ENCODE measurements at places on chromosomes 2 and 18.

GRCh38 chr2:36351736-36352349, 3.7 kb upstream of the CRIM1 start:
- no peak for DNase-seq

GRCh38 chr2:98242003-98242402, 104.3 kb upstream of the CNGA3 start:
- DNase-seq: no peak

DNA sequence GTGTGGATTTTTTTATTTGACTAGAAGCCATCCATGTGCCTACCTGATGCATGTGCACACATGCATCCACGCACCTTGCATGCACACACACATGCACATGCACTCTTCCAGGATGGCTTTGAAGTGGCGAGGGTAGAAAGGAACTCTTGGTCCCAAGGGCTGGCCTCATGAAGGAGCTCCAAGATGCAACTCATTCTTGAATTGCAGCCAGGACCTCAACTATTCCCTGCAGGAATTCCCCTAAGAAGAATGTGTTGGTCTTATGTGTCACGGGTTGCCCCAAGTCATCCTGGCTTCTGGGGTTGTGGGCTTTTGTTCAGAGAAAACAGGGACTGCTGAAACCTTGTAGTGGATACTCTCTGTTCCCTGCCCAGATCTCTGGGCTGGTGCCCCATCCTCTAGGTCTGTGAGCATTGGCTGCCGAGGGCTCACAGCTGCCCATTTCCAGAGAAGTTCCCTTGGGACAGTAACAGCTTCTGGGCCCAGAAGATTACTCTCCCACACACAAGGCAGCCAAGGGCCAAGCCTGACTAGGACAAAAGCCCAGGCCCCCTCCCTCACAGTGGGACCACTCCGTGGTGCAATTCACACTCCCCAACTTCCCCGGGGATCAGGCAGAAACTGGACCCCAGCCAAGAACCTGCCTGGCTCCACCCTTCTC, 137.6 kb downstream of the COPS8 start:
- DNase-seq: no peak

GRCh38 chr2:239106314-239106908, 258.5 kb downstream of the TWIST2 start:
- no peak for DNase-seq

- no peak for DNase-seq
Observed at GRCh38 chr2:112912403-112912802, 1.4 kb downstream of the IL37 start.

DNA sequence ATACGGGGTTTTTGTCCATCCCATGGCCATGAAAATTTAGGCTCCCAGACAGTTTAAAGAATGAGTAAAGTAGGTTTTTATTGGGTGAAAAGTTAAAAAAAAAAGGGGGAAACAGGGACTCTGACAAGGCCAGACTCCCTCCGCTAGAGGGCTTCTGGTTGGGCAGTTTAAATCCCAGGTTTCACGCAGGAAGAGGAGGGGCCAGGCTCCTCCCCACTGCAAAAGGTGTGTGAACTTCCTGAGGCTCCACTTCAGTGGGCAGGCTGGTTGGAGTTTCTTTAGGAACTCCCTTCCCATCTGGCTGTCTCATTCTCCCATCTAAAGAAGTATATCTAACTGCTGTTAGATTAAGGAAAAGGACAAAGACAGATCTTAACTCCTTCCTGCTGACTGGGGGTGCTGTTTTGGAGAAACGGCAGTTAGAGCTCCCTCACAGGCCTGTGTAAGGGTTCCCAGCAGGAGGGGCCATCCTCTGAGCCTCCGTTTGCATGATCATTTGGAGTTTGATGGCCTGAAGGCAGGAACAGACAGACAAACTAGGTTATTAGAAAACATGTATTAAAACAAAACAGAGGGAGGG, 1160.7 kb downstream of the CNTNAP5 start:
- no peak for DNase-seq

- no peak for DNase-seq
Observed at GRCh38 chr2:54406031-54406430, 50.1 kb upstream of the SPTBN1 start.

GRCh38 chr2:125313806-125314205, 1288.7 kb downstream of the CNTNAP5 start:
- DNase-seq: no peak

DNA sequence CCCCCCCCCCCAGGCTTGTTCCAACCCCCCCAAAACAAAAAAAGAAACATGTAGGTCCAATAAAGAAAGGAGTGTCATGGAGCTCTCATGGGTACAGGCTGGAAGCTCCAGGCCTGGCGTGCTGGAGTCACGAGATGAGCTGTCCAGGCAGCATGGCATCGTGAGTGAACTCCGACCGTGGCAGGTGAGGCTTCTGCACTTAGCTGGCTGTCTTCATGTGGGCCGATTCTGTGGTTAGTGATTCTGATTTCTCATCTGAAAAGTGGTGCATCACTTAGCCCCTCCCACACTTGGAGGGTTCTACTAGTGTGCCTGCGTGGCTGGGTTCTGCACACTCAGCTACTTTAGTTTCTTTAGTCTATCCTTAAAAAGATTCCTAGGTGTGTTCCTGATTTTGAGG, 126.4 kb upstream of the MGAT5 start:
- no peak for DNase-seq

DNA sequence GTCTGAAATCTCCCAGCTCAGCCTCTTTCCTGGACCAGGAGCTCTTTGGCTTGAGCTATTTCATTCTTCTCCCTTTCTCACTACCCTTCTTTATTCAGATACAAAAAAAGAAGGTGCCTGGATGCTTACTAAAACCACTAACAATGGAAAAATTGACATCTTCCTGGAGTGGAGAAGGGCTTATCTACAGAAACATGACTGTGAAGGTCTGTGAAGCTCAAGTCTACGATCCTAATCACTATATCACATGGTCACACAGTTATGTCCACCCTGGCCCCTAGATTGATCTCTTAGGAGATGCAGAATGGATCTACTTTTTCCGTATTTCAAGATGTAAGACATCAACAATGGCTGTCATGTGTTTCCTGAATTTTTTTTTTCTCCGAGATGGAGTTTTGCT, 5.7 kb upstream of the KRCC1 start:
- no peak for DNase-seq

- DNase-seq: no peak
Observed at GRCh38 chr2:188117706-188118105, 174.0 kb upstream of the GULP1 start.

DNA sequence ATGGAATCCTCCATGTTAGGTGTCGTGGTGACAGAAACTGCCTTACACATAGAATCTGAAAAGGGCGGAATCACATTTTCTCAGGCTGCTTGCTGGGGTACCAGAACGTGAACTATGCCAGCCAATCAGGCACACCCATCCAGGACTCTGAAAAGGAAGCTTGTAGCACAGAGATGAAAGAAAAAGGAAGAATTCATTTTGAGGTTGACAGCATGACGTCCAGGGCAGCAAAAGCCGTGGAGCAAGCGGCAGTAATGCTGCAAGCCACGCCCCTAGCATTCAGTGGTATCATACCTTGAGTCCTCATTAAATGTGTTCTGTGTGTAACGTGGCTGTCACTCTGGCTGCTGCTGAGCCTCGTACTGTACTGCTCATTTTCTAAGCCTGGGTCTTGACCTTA, 304.0 kb downstream of the DYSF start:
- DNase-seq: no peak

GRCh38 chr2:37770797-37771196, 99.4 kb upstream of the CDC42EP3 start:
- no peak for DNase-seq

Data from urinary bladder (tissue), 4 donors.